Stimulated activated CD4-positive, alpha-beta T cell treated with anti-CD3 and anti-CD28 coated beads, Interleukin-1b, Interleukin-23, amount 100 ng/mL, for 48 hours (primary cell): ENCODE measurements at places on chromosomes 3 and 15.

DNA sequence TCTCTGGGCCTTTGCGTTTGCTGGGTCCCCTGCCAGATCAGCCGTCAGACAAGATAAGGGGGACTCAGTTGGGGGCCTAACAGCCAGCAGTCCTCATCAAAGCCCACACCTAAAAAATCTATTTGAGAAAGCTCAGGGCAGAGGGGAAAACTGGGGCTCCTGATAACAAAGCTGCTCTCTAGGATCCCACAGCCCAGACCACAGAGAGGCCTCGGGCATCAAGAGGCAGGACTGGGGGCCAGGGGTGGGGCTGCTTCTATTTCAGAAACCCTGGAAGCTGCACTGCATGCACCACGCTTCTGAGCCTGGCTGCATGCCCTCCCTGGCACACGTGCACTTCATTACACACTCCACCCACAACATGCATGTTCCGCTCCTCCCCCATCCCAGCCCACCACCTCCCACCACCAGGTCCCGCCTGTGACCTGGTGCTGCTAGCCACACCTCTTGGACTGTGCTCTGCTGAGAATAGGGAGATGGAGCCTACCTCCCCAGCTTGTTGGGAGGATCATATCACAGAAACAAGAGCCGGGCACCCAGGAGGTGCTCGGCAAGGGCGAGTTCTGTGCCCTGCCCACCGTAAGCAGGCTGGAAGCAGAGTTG, 26.6 kb downstream of the FBLN2 start:
- no peak for DNase-seq

GRCh38 chr3:21620511-21621155, 130.4 kb downstream of the ZNF385D start:
- DNase-seq: no peak

DNA sequence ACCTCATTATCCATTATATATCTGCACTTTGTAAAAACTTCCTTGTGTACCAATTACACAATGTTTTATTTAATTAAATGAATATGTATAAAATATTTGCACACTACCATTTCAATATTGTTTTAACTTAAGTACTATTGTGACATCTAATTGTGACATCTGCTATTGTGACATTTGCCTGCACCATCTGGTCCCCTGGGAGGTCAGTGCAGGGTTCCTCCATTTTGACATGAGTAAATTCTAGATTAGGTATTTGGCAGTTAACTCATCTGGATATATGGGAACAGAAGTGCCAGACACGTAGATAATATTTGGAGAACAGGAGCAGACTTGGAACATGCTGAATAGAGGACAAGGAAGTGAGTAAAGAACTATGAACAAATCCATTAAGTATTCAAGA, 332.1 kb downstream of the VGLL3 start:
- DNase-seq: no peak

DNA sequence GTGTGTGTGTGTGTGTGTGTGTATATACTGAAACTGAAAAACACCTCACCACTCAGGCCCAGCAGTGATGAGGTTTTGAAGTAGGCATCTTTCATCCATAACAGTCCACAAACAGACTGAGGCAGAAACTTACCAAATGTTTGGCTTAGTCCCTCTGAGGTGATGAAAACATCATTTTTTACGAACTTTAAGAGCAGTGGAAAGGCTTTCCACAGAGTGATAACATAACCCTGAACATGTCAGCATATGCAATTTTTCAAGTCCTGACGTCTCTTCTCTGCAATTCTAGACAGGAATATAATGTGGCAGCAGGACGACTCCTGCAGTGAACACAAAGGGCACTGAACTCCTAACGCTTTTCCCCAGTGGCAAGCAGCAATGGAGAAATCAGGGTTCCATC, 247.0 kb upstream of the THBS1 start:
- DNase-seq: no peak

- DNase-seq: no peak
These were observed 3.2 kb downstream of the MORC1 start for GRCh38 chr3:109114746-109115145.

DNA sequence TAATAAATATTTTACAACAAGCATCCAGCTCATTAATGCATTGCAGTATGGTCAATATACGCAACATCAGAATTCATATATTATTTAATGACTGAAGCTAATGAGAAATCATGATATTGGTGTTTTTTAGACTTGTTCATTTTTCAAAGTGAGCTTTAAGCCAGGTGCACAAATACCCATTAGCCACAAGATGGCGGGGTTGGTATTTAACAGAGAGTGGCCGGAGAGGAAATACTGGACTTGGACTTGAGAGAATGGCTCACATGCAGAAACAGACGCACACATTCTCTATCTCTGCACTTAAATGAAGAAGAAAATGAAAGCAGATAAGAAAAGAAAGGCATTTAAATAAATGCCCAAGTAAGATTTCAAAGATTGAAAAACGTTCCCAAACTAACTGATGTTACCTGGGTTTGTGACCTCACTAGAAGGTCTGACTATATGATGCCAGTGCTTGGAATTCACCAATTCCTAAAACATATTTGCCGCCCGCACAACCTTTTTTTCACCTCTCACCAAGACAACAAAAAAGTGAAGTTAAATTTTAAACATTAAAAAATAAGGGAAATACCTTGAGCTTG, 21.2 kb upstream of the CRBN start:
- no peak for DNase-seq

DNA sequence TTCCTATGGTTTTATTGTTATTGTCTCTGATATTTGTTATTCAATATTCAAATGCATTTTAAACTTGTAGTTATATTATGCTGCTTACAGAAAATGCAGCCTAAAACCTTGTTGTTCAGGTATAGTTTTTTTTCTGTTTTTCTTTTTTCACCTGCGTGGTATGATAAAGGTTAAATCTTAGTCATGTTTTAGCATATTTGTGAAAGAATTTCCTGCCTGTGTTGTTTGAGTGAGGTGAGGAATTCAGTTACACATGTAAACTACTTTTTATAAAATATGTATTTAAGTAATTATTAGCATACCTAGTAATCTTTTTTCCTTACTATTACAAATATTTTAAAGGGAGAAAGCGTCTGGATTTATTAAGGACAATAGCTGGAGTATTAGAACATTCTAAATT, 90.0 kb upstream of the NAALADL2 start:
- no peak for DNase-seq

DNA sequence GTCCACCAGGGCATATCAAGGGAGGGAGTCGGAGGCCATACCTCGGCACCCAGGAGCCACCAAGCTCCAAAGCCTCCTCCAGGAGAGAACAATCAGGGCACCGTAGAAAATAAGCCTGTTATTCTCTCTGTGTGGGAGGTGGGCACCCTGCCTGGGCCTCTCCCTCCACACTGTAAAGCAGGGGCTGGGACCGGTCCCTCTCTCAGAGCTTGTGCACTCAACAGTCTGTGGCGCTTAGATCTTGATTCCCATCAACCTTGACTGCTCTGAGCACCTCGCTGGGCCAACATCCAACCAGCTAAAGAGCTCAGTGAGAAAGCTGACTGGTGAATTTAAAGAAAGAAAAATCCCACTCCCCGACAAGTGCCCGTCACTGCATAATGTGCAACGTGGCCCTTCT, 53.0 kb downstream of the PCSK6 start:
- no peak for DNase-seq

DNA sequence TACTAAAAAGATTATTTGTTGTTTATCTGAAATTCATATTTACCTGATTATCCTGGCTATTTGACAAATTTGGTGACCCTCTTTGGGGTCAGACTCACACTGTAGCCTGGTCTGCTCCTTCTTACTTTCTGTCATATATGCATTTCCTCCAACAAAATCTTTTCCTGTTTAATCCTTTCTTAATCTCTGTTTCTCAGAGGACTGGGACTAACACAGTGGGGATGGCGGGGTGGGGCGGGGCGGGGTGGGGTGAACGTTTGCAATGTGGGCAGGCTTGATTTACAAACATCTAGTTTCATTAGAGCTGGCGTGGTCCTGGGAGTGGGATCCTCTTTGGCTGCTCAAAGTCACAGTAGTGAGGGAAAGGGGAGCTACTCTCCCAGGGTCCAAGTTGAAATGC, 35.3 kb upstream of the CDCP1 start:
- DNase-seq: no peak

- DNase-seq: no peak
These were observed 4.9 kb upstream of the DYNC1LI1 start for GRCh38 chr3:32575451-32576113.

- DNase-seq: no peak
These were observed 51.9 kb downstream of the SLC41A3 start for GRCh38 chr3:126031981-126032471.

- peak; percentile 58 for DNase-seq
These were observed 17.9 kb upstream of the SATB1 start for GRCh38 chr3:18442756-18443664.

GRCh38 chr3:158105119-158105709, 1.0 kb downstream of the SHOX2 start:
- no peak for DNase-seq

- DNase-seq: no peak
These were observed 97.8 kb downstream of the DNAH12 start for GRCh38 chr3:57446318-57446841.

DNA sequence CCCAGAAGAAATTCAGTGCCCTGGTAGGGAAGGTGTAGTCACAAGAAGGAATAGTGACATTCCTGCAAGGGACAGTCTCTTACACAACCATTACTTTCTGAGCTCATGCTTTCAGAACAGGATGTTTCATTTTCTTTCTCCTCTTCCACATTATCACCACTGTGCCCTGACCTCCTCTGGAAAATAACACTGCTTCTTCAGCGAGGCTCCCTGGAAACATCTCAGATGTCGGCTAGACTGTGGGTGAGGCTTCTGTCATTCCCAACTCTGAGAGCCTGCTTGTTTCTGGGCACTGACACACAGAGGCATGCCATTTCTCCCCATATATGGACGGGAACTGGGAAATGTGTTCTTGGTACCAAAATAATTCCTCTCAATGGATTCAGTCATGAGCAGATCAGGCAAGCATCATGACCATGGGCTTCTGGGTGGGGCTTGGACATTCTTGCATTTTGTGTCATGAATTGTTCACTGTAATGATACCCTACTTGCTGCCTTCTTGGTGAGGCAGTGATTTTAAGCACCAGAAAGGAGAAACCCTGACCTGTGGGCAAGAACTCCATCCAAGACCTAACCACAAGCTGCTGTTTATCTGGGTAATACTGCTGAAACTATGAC, 14.3 kb upstream of the TNFAIP8L3 start:
- DNase-seq: no peak

DNA sequence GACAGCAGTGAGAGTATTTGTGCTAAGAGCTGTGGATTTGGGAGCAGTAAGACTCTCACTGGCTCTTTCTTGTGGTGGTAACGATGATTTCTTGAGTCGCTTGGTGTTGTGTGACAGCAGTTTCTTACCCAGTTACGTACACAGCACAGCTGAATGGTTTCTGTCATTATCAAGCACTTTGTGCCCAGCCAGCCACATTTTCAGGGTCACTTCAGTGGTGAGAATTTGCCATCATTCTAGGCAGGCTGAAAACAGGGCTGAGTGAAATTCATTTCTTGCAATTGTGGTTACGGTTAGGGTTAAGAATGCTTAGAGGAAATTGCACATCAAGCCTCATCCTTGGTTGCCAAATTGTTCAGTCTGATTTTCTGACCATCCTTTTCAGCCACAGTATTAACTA, 130.1 kb downstream of the RYR3 start:
- no peak for DNase-seq

DNA sequence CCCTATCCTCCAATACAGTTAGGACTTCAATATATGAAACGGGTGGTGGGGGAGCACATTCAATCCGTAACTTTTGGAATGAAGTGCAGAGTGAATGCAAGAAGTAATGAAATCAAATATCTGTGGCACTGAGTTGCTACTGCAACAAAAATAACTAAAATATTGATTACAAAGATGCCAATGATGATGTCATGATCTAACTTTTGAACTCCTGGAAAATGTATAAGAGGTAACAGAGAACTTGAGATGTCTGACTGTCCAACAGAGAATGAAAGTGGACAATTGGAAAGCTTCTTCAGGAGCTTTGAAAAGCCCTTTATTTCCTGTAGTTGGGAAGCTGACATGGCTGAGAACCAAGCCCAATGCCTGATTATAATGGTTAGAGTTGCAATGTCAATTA, 279.9 kb downstream of the ZBBX start:
- no peak for DNase-seq

GRCh38 chr3:153273217-153273616, 111.2 kb downstream of the RAP2B start:
- DNase-seq: no peak

- DNase-seq: no peak
These were observed 97.1 kb downstream of the CPN2 start for GRCh38 chr3:194254040-194254439.

GRCh38 chr15:100733101-100733842, 130.9 kb downstream of the ASB7 start:
- DNase-seq: no peak

DNA sequence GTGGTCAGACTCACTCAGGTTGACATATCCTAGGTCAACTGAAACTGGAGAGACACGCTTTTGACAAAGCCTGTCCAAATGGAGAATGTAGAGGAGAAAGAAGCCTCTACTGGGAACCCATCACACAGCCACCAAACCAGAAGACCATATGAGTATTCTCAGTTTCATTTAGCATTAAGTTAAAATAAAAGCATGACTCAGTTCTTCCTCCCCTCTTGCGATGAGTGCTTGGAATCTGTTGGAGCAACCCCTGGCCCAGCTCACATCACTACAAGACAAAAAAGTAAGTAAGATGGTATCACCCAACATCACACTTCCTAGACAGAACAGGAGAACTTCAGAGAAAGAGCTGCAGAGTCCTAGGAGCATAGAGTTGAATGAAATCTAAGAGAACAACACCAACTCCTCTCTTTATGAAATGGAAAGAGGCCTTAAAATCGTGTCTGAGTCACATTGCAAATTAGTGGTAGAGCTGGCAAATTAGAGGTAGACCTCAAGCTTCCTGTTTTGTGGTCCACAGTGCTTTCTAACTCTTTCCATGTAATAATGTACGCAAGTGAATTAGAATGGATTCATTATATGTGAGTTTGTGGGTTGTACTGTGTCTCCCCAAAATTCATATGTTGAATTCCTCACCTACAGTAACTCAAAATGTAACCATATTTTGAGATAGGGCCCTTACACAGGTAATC, 51.2 kb downstream of the FGF12 start:
- DNase-seq: peak; percentile 7

GRCh38 chr15:70159713-70160009, 61.9 kb upstream of the TLE3 start:
- no peak for DNase-seq

GRCh38 chr15:96181873-96182301, 148.6 kb upstream of the NR2F2 start:
- no peak for DNase-seq

DNA sequence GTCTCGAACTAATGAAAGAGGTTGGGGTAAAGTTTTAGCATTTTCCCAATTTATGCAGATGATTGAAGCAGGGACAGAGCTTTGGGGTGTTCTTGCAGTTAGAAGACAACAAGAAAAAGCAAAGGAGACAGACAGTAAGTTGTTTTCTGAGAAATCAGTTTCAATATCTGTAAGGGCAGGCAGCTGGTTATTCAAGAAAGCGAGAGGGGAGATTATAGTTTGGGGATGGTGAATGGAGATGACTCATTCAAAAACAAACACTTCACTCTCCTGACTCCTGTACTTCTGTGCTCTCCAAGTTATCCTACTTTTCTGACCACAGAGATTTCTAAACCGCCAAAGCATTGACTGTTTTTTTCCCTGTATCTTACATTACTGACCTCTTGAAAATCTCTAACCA, 352.0 kb downstream of the GAP43 start:
- DNase-seq: no peak

- DNase-seq: no peak
These were observed 13.3 kb upstream of the TMF1 start for GRCh38 chr3:69065318-69065964.
